ENCODE measurements at places on chromosomes 7 and 10. TPM values are rescaled to one million over a fixed set of nuclear protein-coding genes. Genes with fewer than 3 reads are reported as not detected.

Gene FBXL13
- 0.85 TPM for total RNA-seq

Gene NPTX2
- total RNA-seq, result 18.5 TPM

Gene MRLN
- not detected for total RNA-seq

Gene SLC26A3
- not detected for total RNA-seq
